Progenitor cell of endocrine pancreas (in vitro differentiated cells): ENCODE measurements at places on chromosomes 12 and 14.

DNA sequence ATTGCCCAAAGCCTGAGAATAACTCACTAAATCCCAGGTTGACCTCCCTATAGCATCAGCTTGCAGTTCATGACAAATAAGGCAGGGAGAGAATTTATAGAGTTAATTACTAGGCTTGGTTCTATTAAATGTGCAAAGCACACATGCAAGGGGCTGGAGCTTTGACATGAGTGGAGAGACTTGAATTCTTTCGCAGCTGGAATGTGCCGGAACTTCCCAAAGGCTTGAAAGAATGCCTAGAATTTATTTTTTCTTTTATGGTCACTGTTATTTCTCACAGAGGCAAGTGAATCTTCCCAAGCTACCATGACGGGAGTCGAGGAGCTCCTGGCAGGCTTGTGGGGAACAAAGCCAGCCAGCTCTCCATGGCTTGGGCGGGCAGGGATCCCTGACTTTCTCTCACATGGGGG, 95.5 kb upstream of the USP44 start:
- no peak for DNase-seq

- DNase-seq = no peak
Observed at GRCh38 chr12:119546340-119546739, 47.2 kb upstream of the TMEM233 start.

DNA sequence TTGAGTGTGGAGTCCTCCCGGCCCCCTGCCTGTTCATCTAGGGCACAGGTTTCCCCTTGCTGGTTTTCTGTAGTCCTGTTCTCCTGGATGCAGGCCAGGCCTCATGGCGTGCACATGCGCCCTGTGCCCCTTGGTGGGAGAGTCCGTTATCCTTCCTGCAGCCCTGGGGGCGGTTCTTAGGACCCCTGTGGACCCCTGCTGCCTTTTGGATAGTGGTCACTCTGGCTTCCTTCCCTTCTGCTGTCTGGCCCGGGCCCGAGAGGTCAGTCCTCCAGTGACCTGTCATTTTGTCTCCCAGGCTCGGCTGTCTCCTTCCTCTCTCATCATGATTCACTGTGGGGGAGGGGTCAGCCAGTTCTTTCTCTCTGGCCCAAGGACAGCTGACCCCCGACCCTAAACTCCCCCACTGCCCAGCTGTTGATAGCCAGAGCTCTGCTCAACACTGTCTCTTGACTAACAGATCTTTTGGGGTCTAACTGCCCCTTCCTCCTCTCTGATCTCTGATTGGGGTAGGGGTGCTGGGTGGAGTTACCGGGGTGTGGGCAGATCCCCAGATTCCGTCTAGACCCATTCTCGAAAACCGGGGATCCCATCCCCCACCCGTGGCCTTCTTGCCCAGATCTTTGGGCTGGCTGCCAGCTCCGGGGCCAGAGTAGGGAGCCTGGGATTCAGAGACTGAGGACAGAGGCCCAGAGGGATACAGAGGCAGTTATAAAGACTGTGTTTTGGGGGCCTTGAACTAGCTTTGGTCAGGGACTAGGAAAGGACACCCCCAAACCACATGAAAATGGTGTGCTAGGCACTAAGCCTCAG, 7.0 kb downstream of the CCND2 start:
- DNase-seq = no peak

- no peak for DNase-seq
Observed at GRCh38 chr12:102474438-102475064, 5.8 kb downstream of the IGF1 start.

DNA sequence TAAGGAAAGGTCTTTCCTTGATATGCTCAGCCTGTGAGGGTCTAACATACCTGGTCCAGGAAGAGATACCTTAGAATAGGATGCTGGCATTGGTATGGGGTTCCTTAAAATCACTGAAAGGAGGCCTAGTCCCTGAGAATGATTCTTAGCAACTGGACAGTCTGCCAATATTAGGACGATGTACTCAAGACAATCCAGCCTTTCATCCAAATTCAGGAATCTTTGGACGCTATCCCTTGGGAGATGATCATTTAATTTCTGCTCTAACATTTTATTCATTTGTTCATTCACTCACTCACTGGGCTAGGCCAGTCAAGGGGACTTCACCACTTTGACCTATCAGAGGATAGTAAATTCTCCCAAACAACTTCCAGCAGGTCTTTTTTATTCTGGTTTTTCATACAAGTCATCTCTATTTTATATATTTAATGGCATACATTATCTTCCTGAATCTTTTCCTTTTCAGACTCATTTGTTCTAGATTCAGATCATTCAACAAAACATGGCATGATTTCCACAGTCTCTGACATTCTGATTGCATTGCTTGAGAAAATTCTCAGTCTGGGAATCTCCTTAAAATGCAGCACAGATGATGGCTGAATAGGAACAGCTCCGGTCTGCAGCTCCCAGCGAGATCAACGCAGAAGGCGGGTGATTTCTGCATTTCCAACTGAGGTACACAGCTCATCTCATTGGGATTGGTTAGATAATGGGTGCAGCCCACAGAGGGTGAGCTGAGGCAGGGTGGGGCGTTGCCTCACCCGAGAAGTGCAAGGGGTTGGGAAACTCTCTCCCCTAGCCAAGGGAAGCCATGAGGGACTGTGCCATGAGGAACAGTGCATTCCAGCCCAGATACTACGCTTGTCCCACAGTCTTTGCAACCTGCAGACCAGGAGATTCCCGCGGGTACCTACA, 118.0 kb upstream of the PRICKLE1 start:
- no peak for DNase-seq

GRCh38 chr14:26265170-26265685, 332.6 kb downstream of the NOVA1 start:
- no peak for DNase-seq

- DNase-seq = no peak
Observed at GRCh38 chr12:123983822-123984485, 10.9 kb downstream of the ZNF664 start.

DNA sequence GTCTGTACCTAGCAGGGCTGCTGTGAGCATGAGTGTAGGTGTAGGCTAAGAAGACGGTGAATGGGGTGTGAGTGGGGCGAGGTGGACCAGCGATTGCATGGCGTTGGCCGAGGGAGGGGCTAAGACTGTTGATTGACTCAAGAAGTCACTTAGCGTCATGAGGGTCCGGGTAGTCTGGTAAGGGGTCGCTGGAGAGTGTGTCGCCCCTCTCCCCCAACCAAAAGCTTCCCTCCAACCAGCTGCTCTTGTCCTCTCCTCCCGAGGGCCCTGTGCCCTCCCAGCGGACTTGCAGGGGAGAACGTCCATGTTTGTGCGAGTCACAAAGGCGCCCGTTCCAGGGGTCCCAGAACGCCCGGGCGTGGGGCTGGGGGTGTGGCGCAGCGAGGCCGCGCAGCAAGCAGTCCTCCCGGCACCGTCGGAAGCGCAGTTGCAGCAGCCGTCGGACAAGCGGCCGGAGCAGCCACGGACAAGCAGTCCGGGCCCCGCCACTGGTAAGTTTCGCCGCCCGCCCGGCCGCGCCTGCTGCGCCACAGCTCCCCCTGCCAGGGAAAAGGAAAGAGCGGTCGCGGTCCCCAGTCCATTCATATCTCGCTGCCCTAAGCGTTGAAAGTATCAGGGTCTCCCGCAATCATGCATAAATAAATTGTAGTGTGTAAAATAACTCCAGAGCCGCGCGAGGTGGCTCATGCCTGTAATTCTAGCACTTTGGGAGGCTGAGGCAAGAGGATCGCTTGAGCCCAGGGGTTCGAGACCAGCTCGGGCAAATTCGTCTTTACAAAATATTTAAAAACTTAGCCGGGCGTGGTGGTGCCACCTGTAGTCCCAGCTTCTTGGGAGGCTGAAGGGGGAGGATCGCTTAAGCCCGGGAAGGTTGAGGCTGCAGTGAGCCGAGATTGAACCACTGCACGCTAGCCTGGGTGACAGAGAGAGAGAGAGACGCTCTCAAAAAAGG, at the start of gene CCDC63:
CCDC63 (plus strand) TSS at position 373 of the 952 bp plus-strand sequence. CDS start 5,968 bp downstream, outside the sequence.
- peak; percentile 34 for DNase-seq
